Activated naive CD4-positive, alpha-beta T cell treated with anti-CD3 and anti-CD28 coated beads, Interleukin-2, amount 50 U/mL, for 16 hours (primary cell): ENCODE measurements at places on chromosomes 12 and 14.

DNA sequence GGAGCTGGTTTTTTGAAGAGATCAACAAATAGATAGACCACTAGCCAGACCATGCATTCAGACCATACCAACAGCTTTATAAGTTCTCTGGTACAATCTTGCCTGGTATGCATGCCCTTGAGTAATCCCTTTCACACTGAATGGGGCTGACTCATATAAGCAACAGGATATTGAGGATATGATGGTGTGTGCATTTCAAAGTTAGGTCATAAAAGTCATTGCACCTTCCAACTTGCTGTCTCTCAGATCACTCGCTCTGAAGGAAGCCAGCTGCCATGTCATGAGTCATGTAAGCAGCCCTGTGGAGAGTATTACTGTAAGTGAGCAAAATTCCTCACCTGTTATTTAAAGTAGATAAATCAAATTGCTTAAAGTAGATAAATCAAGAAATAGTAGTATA lies 45.0 kb upstream of the OR6J1 start:
- DNase-seq, result peak; percentile 20

- no peak for DNase-seq
These were observed 7.0 kb downstream of the ACVR1B start for GRCh38 chr12:51958542-51958941.

DNA sequence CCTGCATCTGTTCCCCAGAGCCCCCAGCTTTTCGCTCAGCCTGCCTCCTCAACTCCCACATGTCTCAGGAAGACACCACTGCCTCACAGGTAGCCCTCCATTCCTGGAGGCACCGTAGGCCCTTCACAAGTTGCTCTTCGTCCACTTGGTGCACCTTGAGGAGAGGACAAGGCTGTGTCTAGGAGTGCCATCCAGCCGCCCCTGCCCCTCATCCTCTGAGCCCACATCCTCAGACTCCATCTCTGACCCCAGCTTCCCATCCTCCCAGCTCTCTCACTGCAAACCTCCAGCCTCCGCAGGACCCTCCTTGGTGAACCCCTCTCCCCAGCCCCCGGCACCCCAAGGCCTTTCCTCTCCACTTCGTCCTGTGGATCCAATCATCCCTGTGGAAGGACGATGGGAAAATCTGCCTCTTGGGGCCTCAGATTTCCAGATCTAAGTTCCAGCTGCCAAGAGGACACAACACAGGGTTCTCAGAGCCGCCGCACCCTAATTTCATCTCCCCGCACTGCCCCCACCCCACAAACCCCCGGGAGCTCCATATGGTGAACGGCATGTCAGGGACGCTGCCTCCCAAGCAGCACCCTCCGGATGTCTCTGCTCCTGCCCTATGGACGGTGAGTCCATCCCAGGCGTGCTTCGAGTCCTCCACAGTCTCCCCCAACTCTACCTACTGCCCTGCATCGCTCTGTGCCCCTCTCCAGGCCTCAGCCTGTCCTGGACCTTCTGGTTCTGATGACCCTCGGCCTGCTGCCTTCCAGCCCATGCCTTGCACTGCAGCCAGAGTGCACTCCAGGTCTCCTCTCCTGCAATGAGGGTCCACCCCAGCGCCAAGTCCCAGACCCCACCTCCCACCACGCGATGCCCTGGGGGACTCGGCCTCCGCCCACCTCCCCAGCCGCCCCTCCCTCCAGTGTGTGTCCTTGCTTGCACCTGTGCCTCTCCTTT lies 314.1 kb upstream of the DIO3 start:
- DNase-seq, result no peak

- no peak for DNase-seq
These were observed 76.3 kb upstream of the LMNTD1 start for GRCh38 chr12:25629341-25629740.

- no peak for DNase-seq
These were observed 34.8 kb downstream of the NFKBIA start for GRCh38 chr14:35369701-35370191.

- peak; percentile 11 for DNase-seq
These were observed 157.5 kb downstream of the TMTC3 start for GRCh38 chr12:88299567-88300101.

GRCh38 chr14:36967892-36968555 lies 204.4 kb downstream of the SLC25A21 start:
- DNase-seq, result no peak

- no peak for DNase-seq
These were observed 59.3 kb upstream of the SCAF11 start for GRCh38 chr12:46049665-46050064.

DNA sequence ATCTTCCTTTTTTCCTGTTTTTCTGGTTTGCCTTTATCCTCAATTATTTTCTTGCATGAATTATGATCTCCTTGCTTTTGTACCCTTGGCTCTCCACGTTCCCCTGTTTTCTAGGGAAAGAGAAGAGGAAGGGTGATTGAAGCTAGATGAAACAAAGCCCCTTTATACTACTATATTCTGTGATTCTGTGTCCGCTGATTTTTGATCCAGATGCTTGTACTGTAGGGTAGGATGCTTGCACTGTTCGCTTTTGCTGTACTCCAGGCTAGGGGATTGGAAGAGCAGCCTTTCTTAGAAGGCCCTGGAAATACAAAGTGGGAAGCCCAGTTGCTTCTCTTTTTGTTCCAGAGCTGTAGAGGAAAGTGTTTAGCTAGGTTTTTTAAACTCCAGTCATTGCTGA lies 35.1 kb upstream of the KLHDC2 start:
- DNase-seq, result no peak

DNA sequence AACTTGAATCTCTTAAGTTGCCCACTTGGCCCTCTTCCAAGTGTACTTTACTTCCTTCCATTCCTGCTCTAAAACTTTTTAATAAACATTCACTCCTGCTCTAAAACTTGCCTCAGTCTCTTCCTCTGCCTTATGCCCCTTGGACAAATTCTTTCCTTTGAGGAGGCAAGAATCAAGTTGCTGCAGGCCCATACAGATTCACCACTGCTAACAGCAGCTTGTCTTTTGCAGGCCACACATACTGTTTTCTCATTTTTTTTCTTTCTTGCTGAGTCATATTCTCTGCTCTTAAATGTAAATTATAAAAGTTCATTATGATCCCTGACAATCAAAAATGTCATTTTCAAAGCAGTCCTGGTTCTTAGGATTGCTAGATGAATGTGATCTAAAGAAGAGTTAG lies 1820.8 kb upstream of the FLRT2 start:
- DNase-seq, result no peak

DNA sequence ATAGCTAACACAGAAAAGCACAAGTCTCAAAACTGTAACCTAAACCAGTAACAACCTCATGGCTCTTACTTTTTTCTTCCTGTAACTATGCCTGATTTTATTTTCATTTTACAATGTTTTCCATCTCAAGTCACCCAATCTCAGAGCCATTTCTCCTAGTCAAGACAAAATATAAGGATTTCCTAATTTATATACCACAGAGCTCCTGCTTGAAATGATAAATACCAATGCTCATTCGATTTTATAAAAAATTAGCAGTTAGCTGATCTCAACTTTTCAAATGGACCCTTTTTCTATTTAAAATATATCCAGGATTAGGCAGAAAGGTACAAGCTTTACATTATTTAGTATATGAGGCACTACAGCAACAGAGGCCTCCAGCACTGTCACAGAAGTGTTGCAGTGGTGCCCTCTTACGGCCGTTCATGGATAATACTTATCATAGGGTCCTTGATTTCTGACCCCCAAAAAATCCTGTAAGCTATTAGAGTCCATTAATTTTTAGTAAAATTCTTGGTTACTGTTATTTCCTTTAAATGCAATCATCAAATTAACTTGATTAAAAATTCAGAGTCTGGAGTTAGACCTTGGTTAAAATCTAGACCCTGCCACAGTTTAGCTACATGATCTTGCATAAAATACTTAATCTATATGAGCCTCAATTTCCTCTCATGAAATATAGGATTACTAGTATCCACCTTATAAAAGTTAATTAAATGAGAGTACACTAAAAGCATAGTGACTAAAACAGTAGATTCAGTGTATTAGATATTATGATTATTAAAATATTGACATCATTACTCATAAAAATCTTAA lies 68.3 kb downstream of the SEC23A start:
- DNase-seq, result no peak

- no peak for DNase-seq
These were observed 39.6 kb upstream of the CORO1C start for GRCh38 chr12:108770963-108771362.

DNA sequence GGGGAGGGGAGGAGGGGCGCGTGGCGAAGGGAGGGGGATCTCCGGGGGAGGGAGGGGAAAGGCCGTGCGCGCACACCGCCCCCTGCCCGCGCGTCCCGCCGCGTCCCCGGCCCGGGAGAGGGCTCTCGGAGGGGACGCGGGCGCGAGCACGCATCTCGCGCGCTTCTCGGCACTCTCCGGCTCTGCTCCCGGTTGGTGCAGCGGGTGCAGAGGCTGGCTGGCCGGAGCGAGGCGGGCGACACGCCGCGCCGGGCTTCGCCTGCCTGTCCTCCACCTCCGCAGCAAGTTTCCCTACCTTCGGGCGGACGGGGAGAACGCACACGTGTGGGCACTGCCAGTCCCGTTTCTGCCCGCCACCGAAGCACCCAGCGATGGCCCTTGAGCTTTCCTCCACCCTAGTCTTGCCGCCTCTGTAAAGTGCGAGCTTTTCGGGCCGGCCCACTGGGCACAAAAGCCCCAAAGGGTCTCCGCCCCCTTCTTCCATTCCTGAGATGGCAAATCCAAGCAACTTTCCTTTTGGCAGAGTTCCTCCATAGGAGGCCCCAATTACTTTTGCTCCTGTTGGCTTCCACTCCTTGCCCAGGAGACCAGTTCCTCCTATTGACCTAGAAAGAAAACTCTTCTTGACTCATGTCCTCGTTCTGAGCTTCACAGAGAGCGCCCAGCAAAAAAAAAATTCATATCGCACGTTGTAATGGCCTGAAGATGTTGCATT lies 363 bp upstream of the CSAD start:
- peak; percentile 81 for DNase-seq

DNA sequence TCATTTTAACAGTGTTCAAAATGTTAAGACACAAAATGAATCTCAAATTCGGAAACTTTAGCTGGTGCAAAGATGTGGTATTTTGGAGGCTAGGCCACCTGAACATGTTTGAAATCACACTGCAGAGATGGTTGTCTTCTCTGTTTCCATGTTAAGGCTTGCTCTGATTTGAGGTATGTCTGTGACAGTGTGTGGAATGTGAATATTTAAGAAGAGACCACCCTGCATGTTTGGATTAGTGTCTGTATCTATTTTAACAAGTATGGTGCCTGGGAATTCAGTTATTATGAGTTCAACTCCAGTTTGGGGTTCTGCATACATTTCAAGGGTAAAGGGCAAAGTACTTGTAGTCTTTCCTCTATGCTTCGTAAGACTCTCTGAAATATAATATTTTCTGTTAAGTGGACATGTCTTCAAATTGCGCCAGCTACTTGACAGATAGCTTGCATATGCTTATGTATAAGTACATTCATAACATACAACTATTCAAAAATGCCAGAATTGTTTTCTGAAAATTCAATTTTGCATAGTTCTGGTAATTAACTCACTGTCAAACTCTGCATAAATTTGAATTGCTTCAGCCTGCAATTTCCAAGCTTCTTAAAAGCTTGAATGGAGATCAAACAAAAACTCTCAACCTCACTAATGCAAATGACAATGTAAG lies 424.0 kb downstream of the ADAMTS20 start:
- DNase-seq, result no peak

DNA sequence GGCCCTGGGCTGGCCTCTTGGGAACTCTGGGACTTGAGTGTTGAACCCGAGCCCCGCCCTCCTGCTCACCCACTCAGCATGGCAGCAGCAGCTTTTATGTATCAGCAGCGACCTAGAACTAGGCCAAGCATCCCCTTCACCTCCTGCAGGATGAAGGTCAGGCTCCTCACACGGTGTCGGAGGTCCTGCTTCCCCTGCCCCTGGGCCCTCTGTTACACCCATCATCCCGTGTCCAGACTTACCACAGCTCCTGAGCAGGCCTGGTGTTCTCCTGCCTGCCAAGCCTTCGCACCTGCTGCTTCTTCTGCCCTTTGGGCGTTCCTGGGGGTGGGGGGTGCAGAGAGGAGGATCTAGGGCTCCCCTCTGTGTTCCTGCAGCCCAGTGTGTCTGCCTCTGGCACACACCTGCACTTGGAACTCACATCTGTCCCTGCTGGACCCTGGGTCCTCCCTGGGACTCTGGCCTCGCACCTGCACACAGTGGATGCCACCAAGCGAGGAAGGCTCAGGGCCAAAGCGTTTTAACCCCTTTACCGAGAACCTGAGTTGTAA lies 80.3 kb downstream of the PAPOLA start:
- DNase-seq, result no peak

DNA sequence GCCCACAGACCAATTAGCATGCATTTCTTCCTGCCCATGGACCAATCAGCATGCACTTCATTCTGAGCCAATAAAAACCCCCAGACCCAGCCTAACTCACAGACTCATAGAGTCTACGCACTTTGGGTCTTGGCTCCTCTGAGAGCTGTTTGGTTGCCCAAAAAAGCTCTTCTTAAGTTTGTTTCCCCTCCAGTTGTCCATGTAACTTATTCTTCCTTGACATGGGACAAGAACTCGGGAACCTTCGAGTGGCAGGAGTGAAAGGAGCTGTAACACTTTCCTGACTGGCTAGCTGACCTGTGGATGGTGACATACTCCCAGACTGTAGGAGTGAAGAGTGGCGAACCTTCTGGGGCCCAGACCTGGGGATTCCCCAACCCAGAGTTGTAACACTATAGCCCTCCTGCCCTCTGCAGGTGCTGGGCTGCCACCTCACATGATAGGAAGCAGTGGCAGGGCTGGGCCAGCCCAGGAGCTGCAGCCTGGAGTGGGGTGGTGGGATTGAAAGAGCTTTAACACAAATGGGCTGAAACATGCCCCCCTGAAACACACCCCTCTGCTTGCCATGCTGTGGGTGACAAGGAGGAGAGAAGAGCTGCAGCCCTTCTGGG lies 4.4 kb upstream of the BTBD7 start:
- DNase-seq, result no peak

GRCh38 chr14:93214598-93214997 lies 7.5 kb downstream of the UBR7 start:
- no peak for DNase-seq

DNA sequence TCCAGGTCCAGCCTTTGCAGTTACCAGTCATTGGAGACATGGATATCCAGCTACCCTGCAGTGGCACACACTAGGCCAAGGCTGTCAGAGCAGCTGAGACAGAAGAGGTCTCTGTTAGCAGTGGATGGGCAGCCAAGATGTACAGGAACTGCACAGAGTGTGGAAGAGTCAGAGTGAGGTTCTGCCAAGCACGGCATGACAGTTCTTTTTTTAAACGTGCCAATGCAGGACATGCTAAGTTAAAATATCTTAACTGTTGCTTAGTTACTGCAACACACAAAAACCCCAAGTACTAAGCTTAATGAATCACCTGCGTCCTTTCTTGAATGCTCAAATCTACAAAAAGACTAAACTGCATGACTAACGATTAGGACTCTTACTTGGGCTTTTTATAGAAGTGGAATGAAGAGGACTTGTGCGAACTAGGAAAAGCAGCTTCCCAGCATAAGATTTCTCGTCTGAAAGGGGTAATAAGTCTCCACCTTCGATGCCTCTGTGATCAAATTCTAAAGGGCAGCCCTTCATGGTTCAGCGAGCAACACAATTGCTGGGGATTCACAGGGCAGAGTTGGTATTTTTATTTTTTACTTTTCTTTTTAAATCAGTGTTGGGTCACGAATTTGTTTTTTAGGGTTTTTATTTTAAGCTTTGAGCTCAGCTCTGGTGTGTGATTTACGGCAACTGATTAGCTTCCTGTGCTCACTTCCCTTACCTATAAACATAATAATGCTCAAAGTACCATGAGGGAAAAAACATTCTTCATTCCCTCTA lies 20.6 kb downstream of the MAPK1IP1L start:
- DNase-seq, result peak; percentile 16
